ENCODE measurements at places on chromosomes 6 and 20.

DNA sequence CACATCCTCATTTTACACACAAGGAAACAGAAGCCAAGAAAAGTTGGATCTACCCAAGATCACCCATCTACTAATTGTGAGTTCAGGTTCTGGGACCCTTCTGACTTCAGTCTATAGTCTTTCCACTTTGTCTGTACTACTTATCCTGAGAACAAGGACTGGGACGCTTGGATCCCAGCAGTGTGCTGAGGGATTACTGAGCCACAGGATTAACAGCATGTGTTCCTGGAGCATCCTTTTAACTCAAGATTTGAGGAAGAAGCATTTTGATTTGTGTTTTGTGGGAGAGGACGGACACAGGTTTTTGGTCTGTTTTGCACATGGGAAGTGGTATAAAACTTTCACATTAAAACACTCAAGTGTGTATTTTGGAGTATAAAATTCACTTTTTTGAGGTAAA is 4.4 kb downstream of the ENPP4 start:
- no peak for DNase-seq

DNA sequence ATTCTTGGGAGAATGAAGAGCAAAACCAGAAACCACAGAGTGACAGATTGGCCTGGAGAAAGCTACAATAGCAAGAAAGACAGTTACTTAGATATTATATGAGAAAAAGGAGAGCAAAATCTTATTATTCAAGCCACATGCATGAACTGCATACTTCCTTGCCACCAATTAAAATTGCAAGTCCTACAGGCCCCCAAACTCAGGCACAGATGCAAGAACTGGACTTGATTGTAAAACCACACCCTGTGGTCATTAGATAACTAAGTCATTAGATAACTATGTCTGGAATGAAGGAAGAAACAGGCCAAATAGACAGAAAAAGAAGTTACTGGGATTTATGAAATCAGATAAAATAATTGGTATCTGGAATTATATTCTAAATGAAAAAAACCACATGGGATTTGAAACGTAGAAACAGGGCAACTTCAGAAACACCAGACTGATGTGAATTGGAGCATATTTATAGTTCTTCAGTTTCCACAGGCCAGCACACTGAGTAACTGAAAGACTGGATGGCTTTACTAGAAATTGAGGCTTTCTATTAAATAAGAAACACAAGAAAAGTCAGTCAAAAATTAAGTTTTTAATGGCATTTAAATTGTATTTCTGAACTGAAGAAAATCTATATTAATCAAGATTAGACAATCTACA is 49.4 kb upstream of the CARMIL1 start:
- no peak for DNase-seq

- no peak for DNase-seq
These were observed 92.3 kb downstream of the NFATC2 start for GRCh38 chr20:51450221-51450712.

GRCh38 chr6:161056451-161056850 is 64.9 kb downstream of the MAP3K4 start:
- no peak for DNase-seq

GRCh38 chr6:95515975-95516374 is 61.4 kb upstream of the MANEA start:
- DNase-seq, result no peak

DNA sequence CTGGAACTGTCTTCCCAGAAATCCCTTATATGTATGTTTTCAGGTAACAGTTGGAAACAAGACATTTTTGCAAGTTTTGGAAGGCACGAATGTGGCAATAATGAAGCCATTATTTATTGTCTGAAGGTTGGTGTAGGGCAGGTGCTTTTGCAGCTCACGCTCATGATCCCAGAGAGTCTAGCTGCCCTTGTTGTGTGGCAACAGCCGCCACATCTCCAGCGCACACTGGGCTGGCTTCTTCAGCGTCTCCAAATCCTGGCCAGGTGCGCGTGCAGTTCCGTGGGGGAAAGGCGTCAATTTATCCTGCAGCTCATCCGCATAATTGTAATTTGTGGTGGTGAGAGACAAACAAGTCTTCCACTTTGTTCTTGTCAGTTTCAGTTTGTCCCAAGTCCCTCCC is 71.2 kb downstream of the TRDN start:
- DNase-seq, result no peak

- no peak for DNase-seq
These were observed 89.2 kb upstream of the BHLHE23 start for GRCh38 chr20:63095718-63096654.

- peak; percentile 1 for DNase-seq
These were observed 116.1 kb downstream of the RIN2 start for GRCh38 chr20:19874040-19874727.

GRCh38 chr6:36329798-36330291 is 6.8 kb downstream of the BNIP5 start:
- no peak for DNase-seq

DNA sequence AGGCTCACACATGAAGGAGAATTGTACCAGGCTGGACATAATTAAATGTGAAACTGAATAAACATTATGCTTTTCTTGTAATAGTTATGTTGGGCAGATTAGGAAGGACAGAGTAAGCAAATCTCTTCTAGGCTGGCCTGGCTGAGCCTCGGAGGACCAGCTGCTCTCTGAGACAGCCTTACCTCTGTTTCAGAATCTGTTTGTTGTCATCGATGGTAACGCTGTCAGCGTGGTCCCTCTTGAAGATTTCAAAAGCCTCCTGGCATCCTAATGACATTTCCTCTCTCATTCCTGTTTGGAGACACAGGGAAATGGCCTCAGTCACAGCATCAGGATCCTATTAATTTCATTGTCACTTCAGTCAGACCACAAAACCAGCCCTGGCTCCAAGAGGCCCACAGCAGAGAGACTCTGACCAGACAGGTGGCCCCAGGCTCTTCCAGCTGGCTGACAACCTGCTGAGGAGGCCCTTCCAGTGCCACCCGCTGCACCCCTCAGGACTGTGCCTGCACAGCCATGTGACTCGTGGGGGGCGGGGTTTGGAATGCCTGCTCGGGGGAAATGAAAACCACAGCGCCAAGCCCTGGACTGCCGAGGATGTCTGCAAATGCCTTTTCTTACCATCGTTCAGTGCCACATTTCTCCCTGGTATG is 108.5 kb upstream of the KCNK16 start:
- no peak for DNase-seq

DNA sequence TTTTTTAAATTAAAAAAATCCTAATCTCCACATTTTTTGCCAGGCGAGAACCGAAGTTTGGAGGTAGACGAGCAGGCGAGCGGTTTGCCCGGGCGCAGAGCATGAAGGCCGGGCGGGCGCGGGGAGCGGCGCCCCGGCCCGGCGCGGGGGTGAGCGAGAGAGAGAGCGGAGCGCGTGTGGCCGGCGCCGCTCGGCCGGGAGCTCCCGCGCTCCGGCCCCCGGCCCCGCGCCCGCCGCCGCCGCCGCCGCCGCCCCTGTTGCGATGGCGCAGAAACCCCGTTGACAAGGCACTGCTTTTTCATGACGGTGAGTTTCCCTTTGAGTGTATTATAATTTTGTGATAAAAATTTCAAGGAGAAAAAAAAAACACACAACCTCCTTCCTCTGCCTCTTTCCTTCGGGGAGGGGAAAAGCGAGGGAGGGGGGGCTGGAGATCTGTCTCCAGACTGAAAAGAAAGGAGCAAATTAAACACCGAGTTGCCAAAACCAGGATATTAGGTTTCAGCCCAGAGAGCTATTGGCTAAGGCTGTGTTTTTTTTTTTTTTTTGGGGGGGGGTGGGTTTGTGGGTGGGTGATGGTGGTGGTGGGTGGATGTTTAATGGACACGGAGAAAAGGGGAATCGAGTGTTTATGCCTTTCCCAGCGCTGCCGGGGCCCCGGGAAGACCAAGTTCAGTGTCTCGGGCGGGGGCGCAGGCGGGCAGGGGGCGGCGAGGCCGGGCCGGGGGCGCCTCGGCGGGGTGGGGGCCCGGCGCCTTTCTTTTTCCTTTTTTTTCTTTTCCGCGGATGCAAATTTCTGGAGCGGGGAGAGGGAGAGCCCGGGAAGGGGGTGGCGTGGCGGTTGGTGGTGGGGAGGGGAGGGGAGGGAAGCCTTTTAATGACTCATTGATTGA is at the start of gene BICRAL:
TSS of gene BICRAL (plus strand) at position 257 of the 893 bp plus-strand sequence. CDS start 39,971 bp downstream, outside the sequence.
- peak; percentile 63 for DNase-seq

DNA sequence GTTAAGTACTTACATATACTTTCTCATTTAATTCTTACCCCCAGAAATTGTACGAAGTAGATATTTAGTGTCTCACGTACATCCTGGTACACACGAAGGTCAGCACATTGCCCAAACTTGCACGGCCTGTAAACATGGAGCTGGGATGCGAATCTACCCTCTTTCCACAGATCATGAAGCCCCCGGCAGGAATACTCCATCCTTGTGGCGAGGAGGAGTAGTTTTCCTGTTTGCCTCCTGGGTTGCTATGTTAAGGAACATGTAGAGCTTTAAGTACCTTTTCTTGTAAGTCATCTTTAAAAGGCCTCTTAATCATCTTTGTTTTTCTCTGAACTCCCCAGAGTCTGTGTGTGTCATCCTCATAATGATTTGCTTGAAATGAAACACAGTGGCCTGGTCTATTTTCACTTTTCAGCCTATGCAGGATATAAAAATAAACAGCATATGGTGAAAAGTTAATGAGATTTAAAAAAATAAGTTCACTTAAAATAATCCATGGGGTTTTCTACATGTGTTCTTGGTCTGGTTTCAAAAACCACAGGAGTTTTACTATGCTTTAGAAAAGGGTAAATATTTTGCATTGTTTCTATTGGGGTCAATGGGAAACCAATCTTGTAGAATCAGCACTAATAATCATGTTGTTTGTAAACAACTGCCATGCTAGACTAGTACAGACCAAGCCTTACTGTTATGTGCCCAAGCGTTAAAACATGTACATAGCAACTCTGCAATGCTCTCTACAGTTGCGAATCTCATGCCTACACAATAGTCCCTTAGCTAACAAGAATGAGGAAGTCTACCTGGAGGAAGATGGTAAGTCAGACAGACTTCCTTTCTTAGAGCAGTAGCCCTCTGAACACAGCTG is 9.3 kb upstream of the ARID1B start:
- no peak for DNase-seq

GRCh38 chr6:128498234-128498633 is 22.2 kb downstream of the PTPRK start:
- DNase-seq, result no peak

GRCh38 chr20:36082315-36082915 is 72.1 kb upstream of the EPB41L1 start:
- DNase-seq, result no peak

GRCh38 chr6:111230351-111231089 is 143.2 kb downstream of the SLC16A10 start:
- no peak for DNase-seq

- no peak for DNase-seq
These were observed 151.0 kb upstream of the RSPO3 start for GRCh38 chr6:126967296-126968005.

DNA sequence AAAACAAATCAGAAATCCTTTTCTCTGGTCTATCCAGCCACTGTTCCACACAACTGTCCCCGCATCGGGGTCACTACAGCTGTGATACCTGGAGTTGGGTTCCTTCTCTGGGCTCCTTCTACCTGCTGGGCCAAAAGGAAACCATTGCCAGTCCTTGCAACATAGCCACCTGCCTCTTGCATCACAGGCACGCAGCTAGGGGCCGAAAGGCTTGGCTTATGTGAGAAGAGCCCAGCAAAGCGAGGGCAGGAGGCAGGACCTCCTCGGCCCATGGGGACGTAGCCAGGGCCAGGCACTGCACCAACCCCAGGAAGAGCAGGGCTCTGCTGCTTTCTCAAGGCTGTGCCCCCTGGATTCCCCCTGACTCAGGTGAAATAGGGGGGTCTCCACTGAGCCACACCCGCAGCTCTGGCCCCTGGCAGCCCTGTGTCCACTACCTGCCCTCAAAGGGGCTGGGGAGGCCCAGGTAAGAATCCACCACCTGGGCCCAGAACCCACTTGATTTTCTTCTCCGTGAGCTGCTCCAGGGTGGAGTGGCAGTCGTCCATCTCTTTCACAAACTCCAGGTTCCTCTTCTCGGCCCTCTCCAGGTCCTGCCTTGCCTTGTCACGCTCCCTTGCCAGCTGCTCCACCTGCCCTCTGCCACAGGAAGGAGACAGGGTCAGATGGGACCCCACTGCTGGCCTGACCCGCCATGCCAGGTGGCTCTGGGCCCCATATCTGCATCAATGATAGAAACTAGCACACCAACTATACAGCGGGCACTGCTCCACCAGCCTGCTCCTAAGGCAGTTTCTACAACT is 88.9 kb downstream of the GINS1 start:
- DNase-seq, result no peak

- DNase-seq, result no peak
These were observed 73.5 kb upstream of the CDH4 start for GRCh38 chr20:61178551-61179071.

GRCh38 chr6:17413313-17413750 is 19.9 kb downstream of the CAP2 start:
- DNase-seq, result no peak

- DNase-seq, result peak; percentile 38
These were observed 45.9 kb upstream of the ZNFX1 start for GRCh38 chr20:49323622-49324238.

GRCh38 chr20:46701556-46701955 is 7.9 kb upstream of the SLC2A10 start:
- DNase-seq, result no peak

DNA sequence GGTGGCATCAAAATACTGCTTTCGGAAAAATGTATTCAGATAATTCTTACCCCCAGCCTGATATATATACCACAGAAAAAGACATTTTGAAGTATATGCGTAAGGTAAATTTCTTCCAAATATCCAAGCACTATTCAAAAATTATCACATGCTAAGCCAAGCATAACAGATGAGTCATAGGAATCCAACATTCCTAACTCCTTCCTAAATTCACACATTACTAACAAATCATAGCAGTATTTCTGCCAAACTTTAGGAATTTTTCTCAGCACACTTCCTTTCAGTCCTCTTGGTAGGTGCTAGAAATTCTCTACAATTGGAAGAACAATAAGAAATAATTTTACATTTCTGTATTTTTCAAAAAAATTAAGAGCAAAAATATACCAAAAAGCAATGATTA is 417.5 kb downstream of the EYS start:
- DNase-seq, result no peak

GRCh38 chr6:137746264-137746663 is 120.8 kb upstream of the TNFAIP3 start:
- no peak for DNase-seq

DNA sequence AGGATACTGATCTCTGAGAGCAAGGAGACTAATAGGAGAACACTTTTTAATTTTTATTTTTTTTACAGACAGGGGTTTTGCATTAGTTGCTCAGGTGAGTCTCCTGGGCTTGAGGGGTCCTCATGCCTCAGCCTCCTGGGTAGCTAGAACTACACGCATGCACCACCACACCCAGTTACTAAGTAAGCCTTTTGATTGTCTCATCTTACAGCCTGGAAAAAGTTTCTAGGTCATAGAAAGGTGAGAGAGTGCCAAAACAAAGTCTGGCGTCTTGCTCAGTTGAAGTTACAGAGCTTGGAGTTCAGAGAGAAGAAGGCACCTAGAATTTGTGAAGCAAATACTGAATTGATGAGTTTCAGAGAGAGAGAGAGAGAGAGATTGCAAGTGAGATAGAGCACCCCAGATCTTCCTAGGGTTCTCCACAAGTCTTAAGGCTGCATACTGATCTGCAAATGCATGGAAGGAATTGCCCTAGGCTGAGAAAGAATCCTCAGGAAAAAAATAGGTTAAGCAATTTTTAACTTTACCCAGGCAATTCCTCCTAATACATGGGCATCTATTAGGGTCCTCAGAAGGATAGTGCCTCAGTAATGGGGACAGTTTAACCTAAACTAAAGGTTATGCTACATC is 37.6 kb upstream of the PHIP start:
- no peak for DNase-seq

- DNase-seq, result no peak
These were observed 131.1 kb downstream of the ATXN1 start for GRCh38 chr6:16630026-16630643.

GRCh38 chr6:83265384-83265783 is 72.2 kb downstream of the RWDD2A start:
- no peak for DNase-seq
